CD4-positive, alpha-beta T cell treated with Interleukin-4 for 1 hour (primary cell): ENCODE measurements at places on chromosomes 13 and 19.

GRCh38 chr19:6241056-6241455 lies 38.7 kb downstream of the MLLT1 start:
- DNase-seq: no peak

GRCh38 chr19:16204005-16204294 lies 6.2 kb downstream of the AP1M1 start:
- no peak for DNase-seq

DNA sequence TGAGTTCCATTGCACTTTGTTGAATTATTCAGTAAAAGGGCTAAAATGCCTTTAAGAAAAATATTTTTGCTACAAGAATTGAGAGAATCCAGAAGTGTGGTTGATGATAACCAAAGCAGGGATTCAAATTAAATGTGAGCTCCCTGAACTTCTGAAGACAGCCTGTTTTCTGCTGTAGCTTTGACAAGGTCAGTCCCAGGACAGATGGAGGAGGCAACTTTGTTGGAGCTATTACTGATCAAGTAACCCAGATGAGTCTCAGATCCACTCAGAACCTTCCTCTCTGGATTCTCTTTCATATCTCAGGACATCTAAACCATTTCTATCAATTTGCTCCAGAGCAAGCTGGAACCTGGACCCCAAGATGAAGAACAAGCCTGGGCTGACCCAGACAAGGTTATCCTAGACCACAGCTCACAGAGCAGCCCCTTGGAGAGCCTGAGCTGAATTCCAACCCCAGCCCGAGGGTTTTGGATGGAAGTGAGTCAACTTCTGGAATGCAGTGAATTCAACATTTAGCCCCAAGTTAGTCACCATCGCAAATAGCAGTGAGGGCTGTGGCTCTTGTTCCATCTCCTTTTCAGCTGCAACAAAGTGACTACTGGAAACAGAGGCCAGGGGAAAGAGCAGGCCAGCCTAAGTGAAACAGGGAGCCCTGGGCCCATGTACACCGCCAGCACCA lies 137.8 kb upstream of the TSC22D1 start:
- no peak for DNase-seq

GRCh38 chr13:51728972-51729371 lies 75.0 kb downstream of the DHRS12 start:
- no peak for DNase-seq

DNA sequence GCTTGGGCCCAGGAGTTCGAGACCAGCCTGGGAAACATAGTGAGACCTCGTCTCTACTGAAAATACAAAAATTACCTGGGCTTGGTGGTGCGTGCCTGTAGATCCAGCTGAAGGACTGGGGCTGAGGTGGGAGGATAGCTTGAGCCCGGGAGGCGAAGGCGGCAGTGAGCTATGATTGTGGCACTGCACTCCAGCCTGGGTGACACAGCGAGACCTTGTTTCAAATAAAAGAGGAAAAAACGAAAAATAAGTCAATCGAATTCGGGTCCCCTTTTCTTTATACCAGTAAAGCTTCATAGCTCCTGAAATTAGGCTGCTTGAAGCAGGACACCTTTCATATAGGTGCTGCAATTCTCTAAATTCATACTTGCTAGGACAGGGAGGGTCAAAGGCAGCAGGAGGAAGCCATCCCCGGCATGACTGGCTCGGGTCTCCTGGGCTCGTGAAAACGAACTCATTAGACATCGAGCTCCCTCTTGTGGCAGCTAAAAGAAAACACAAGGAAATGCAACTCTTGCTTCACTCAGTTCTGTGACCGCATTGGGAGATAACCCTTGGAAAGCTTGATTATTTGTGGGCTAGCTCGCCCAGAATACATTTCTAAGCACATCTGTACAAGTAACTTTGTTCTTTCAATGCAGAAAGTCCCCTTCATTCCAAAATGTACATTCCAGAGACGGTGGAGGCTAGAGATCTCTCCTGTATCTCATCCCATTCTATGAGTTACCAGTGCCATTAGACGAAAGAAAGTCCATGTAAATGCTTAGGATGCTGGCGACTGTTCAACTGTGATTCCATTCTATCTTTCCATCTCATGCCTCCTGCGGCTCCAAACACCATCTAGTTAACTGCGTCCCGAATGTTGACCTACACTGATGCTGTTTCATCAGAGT lies 16.8 kb downstream of the FPR2 start:
- DNase-seq: peak; percentile 63

DNA sequence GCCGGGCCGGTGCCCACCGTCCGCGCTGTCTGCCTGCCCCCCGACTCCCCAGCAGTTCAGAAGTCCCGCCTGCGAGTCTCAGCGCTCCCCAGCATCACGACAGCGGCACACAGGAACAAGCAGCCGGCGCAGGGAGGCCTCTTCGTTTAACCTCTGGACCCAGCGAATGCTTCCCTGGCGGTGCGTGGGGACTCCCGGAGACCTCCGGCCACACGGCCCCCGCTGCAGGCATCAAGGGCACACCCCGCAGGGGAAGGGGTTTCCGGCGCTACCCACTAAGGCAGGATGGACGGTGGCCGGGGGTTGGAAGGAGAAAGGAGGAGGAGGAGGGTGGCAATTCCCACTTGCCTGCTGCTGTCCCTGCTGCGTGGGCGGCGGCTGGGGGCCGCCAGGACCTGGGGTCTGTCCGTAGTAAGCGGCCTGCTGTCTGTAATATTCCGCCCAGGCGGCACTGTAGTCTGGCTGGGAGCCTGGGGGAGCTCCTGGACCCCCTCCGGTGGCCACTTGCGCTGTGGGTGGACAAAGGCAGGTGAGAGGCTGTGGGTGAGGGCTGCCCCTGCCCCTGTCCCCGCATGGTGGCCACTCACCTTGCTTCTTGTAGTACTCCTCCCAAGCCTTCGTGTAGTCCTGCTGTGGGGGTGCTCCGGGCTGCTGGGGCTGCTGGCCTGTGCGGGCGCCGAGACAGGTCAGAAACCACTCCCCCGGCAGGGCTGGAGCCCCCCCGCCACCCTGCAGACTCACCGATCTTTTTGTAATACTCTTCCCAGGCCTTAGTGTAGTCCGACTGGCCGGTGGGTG lies 9.6 kb downstream of the KHSRP start:
- DNase-seq: no peak

DNA sequence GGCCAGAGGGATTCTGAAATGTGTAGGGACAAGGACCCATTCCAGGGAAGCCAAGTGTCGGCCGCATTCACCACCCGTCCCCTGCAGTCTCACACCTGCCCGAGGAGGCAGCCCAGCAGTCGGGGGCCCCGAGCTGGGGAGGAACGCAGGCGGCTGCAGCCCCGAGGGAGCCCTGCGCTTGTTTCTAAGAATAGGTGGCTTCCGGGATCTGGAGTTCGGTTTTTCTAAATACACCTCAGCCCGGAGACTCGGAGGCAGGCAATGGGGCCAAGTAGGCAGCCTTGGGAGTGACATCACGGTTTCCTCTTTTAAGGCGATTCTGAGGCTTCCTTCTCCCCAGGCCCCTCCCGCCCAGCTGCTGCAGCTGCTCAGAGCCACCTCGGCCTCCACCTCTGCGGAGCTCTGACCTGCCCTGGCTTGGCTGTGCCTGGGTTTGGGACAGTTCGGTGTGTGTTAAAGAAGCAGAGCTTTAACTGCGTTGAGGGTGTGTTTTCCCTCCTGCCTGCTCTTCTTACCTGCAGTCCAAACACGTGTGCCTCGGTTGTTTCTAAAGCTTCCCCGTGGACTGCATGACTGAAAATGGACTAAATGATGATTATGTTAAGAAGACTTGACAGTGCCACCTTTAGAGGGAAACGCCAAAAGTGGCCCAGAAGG lies 80.5 kb downstream of the COL4A2 start:
- DNase-seq: peak; percentile 13

- DNase-seq: no peak
Measured at GRCh38 chr13:99873832-99874430, 97.6 kb downstream of the ZIC5 start.

GRCh38 chr13:101258509-101258908 lies 157.8 kb downstream of the NALCN start:
- DNase-seq: no peak
